Activated CD4-positive, alpha-beta T cell treated with anti-CD3 and anti-CD28 coated beads, Interleukin-2, amount 50 U/mL, for 24 hours (primary cell): ENCODE measurements at places on chromosomes 4 and X.

DNA sequence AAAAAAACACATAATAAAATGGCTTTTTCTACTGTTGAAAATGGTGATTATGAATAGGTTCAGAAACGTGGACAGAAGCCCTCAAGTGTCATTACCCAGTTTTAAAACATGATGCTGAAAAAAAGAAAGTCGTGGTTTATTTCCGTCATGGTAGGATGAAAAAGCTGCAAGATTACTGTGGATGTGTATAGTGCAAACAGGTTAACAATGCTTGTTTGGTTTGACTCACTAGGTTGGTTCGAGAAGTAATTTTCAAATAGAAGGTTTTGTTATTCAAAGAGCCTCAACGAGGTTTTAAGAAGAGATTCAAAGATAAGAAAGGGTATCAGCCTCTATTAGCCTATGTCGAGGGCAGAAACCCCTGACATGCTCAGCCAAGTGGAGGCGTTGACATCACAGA, 2.5 kb upstream of the RXFP1 start:
- no peak for DNase-seq

GRCh38 chr4:188492886-188493285, 353.6 kb downstream of the TRIML1 start:
- DNase-seq = no peak

GRCh38 chr4:40238700-40239548, 42.1 kb downstream of the RHOH start:
- peak; percentile 70 for DNase-seq

- DNase-seq = no peak
Measured at GRCh38 chr4:179352221-179352620, 1910.0 kb upstream of the AGA start.

GRCh38 chr4:13944095-13944511, 316.6 kb upstream of the BOD1L1 start:
- DNase-seq = no peak

- DNase-seq = no peak
Measured at GRCh38 chr4:2791518-2792395, 1.1 kb upstream of the SH3BP2 start.

DNA sequence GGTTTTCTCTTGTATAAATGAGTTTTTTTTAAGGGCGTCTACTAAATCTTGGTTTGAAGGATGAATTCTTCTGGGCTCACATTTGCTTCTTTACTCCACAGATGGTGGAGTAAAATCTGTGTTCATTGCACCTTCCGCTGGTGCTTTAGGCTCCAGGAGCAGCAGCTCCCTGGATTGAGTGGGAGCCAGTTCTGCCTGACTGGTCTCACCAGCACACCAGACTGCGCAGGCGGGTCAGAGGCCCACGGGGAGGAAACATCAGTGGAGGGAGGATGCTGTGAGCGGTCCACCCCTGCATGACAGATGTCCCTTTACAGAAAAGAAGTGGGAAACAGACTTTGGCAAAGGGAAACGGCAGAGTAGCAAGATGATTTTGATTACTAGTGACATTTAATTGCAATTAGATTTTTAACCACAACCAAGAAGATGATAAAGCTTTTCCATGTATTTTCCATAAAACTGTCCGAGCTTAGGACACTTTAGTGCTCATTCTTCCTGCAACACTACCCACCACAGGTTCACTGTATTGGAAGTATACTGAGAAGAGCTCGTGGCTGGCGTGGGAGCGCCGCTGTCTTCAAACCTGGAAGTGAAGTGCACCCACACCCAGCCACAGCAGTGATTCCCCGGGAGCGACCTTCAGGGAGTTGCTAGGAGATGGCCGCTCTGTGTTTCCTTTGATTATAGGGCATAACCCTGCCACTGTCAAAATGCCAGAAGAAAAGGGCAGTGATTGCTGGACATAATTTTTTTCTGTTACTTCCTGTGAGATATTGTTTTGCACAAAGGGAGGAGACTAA, 95.2 kb downstream of the SORBS2 start:
- DNase-seq = no peak

- DNase-seq = no peak
Measured at GRCh38 chr4:478373-478772, 20.6 kb downstream of the ZNF721 start.

DNA sequence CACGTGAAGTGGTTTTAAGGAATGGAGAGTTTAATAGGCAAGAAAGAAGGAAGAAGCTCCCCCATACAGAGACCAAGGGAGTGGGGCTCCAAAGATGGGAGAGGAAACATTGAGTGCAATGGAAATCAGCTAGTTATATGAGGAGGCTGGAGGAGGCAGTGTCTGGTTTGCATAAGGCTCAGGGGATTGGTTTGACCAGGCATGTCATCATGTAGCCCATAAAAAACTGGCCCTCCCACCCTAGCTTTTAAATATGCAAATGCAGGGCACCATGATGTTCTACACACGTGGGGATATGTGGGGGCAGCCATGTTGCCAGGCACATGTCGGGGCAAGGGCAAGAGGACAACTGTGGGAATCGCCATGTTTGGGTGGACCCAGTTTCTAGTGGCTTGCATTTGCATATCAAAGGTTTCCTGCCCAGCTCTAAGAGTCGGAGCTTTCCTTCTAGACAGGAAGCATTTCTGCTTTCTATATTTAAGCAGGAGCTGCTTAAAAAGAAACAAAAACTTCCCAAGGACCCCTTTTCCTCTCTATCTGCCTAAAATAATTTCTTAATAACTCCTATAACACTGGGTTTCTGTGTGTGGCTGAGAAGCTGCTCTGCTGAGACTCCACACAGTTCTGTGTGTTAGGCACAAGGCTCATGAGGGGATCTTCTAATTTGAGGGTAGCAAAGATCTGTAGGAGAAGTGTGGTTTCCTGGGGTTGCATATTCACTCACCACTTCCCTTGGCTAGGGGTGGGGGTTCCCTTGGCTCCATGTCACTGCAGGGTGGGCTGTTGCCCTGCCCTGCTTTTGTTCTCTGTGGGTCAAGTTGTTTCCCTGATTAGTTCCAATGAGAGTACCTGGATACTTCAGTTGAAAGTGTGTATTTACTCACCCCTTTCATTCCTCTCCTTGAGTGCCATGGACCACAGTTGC, 113.5 kb downstream of the VSIG4 start:
- no peak for DNase-seq

DNA sequence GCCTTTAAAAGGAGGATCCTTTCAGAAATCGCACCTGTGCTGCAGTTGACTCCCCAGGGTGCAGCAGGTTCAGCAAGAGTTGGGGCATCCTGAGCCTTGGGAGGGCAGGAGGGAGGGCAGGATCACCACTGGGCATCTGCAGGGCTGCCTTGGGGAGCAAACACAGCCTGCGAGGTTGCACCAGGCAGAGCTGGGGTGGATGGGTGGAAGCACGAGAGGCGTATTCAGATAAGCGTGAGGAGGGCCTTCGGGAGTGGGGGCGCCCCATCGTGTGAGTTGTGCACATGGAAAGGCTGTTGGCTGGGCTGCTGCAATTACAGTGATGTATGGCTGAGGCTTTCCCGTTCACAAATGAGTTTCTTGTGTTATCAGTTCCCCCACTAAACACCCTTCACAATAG, 55.5 kb downstream of the PSAPL1 start:
- no peak for DNase-seq

DNA sequence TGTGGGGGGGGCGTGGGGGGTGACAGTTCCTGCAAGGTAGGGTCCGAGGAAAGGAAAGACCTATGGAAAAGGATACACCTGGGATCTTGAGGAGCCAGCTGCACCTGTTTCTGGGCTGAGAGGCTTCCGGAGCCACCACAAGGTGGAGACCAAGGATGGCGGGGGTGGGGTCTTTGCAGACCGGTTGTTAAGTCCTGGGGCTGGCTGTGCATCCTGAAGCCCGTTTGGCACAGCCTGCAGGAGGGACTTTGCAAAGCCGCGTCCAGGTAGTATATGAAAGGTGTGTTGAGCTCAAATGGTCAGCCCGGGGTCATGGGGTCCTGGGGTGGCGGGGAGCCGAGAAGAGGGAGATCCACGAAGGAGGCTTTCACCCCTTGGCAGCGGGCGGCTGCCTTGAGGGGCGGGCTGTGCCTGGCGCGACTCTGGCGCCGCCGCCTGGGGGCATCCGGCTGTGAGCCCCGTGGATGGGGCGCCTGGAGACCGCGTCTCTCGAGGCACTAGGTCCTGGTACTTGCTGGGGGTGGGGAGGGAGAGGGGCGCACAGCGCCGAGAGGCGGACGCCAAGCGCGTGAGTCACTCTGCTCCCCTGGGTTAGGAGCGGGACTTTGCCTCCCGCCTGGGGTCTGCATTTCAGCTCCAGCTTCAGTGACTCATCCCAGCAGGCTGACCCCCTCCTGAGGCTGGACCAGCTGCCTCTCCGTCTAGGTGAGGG, 58.2 kb upstream of the DYNLT3 start:
- DNase-seq = no peak

- no peak for DNase-seq
Measured at GRCh38 chr4:23932901-23933308, 43.1 kb upstream of the PPARGC1A start.

GRCh38 chr4:177569434-177569833, 127.2 kb upstream of the AGA start:
- no peak for DNase-seq

GRCh38 chrX:113804819-113805218, 779.1 kb upstream of the HTR2C start:
- DNase-seq = no peak

GRCh38 chr4:100889898-100890297, 372.1 kb upstream of the EMCN start:
- DNase-seq = no peak

GRCh38 chr4:165368114-165368513, 10.7 kb upstream of the CPE start:
- DNase-seq = no peak

- DNase-seq = no peak
Measured at GRCh38 chrX:12948495-12948894, 26.4 kb upstream of the TMSB4X start.

DNA sequence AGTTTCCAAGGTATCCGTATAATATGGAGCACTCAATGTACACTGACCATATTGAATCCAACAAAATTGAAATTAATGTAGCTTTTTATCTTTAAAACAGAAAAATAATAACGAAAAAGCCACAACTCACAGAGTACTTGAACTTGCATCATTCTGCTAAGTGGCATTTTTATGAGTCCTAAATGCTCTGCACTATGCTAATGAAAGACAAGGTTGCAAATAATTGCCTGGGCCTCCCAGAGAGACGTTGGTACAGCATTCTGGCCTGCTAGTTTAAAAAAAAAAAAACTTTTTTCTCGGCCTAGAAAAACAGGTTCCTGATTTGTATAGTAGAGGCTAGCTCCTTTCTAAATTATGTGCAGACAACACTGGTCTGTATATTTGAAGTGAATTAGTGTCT, 4.3 kb upstream of the FAM9B start:
- no peak for DNase-seq

GRCh38 chr4:70759126-70759525, 37.4 kb downstream of the RUFY3 start:
- no peak for DNase-seq

DNA sequence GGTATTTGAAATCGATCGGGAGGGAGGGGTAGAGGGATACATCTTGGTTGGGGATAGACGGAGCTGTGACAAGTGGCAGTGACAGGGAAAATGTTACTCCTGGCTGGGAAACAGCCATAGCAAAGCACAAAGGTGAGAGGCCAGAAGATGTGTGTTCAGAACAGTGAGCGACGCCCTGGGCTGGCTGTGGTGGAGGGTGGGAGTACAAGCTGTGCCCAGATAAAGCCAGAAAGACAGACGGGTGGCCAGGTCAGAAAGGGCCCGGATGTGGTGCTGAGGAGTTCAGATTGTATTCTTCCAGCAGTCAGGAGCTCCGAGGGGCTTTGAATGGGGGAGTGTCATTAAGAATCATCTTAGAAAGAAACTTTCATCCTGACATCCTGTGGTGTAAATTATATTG, 27.9 kb downstream of the CCDC149 start:
- no peak for DNase-seq

DNA sequence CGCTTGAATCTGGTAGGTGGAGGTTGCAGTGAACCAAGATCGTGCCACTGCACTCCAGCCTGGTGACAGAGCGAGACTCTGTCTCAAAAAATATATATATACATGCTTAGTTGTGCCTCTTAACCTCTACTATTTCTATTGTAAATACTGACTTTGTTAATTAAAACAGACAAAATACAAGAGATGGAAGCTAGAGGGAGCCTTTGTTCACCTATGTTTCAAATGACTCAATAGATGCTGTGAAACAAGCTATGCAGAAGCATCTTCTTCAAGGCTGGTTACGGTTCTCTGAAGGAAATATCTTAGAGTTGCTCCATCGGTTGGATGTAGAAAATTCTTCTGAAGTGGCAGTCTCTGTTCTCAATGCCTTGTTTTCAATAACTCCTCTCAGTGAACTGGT, 6.2 kb downstream of the NCAPG start:
- DNase-seq = no peak

DNA sequence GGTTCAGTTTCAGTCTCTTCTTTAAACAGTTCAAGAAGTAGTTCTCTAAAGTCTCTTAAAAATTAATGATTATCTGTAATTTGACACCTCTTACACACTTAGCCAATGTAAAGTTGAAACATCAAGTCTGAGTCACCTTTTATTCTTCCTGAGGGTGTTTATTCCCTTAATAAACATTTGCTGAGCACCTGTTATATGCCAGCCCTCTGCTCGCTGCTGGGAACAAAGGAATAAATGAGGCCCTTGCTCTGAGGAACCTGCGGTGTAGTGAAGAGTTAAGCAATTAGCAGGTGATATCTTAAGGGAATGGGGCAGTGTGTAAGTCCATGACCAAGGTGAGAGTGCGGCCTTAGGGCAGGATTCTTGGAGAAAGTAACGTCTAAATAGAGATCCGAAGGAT, 5.2 kb upstream of the NDNF start:
- DNase-seq = no peak

- no peak for DNase-seq
Measured at GRCh38 chr4:153276971-153277370, 67.5 kb upstream of the MND1 start.
